ENCODE measurements at places on chromosomes 4 and X.

GRCh38 chrX:131830400-131831184 lies 192.5 kb upstream of the STK26 start:
- DNase-seq = peak; percentile 86

GRCh38 chr4:7002336-7002735 lies 40.8 kb upstream of the TADA2B start:
- no peak for DNase-seq

GRCh38 chrX:45842207-45842925 lies 641.7 kb upstream of the DIPK2B start:
- no peak for DNase-seq

DNA sequence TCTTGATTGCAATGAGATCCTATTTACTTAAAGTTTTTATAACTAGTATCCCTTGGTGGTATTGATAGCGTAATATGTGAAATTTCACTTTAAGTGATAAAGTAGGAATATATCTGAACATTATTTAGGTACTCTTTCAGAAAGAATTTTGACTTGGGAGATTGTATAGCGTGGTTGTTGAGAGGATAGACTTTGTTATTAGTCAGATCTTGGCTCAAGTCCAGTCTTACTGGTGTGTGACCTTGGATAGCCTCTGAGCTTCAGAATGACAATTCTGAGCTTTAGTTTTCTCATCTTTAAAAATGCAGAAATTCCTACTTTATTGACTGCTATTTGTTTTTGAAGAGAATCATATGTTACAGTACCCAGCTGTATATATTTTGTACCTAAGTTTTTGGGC lies 32.6 kb downstream of the DCK start:
- no peak for DNase-seq

DNA sequence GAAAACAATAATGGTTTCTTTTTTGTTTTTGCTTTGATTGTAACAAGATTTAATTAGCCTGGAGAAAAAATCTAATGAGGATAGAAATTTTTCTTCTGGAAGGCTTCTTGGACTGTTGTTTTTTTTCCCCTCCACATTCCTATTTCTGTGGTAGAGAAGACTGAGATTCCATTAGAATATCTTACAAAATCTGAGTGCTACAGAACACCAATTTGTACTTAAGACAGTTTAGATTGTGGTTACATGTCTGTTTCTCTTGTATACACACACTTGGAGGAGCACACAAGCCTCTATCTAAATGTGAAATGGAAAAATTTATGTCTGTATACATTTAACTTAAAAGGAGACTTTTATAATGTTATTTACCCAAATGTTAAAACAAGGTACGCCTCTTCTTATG lies 176.9 kb upstream of the ARSJ start:
- DNase-seq = no peak

GRCh38 chrX:132614297-132614696 lies 125.5 kb upstream of the MBNL3 start:
- DNase-seq = no peak

- no peak for DNase-seq
These were observed 500.1 kb downstream of the STPG2 start for GRCh38 chr4:97643179-97643578.

- no peak for DNase-seq
These were observed 333.1 kb upstream of the IGFBP7 start for GRCh38 chr4:57443308-57443707.

DNA sequence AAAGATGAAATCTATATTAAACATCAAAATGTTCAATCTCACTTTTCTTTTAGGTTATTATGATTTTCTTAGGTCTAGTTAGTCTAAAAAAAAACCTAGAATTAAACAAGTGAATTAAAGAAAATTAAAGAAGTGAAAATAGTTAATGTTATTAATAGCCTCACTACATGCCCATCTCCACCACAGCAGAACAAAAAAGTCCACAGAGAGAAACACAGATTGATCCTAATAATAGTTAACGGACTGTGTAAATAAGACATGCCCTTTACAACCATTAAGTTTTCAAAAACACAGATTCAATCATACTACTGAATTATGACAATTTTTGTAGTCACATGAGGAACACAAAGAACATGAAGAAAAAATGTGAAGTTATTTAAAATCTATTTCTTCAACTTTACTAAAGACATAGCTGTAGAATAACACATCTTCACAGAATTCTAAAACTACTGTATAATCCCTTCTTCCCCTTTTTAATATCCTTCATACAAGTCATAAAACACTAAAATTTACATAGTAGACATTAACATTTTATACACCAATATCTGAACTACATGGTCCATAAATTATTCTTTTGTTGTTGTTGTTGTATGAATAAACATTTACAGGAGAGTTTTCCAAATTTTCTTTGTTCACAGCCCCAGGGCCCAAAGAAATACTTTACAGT lies 15.3 kb downstream of the HELQ start:
- DNase-seq = no peak

DNA sequence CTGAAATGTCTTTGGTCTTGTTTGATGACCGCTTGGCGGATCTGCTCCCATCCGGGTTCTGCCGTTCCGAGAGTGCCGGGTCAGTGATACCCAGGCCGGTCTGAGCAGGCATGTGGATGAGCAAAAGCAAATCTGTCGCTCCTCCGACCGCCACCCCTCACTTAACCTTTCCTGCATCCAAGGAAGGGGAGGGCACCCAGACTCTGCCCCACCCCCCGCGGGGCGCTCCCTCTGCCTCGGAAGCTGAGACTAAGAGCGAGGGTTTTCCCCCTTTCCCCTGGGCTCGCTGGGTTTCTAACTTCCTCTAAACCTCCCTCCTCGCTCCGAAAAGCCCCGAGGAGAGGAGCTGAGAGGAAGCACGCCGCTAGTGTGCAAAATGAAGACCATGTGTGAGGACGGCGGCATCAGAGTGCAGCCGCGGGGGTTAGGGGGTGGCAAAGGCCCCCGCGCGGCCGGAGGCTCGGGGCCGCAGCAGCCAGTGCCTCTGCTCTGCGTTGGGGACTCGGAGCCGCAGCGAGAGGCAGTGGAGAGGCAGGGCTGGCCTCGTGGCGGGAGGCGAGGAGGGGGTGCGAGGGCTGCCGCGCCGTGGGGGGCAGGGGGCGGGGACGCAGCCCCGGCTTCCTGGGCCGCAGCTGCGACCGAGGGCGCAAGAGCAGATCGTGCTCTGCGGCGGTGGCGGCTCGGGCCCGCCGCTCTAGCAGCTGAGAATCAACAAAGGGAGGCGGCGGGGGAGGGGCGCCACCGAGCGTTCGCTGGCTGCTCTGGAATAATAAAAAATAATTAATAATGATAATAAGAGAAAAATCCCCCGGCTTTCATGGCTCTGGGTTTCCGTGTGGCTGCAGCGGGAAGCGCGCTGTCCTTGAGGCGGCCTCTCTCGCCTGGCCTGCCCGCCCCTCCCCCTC lies 55.8 kb upstream of the BCOR start:
- DNase-seq = no peak

GRCh38 chr4:41396214-41396613 lies 139.5 kb downstream of the UCHL1 start:
- DNase-seq = no peak

DNA sequence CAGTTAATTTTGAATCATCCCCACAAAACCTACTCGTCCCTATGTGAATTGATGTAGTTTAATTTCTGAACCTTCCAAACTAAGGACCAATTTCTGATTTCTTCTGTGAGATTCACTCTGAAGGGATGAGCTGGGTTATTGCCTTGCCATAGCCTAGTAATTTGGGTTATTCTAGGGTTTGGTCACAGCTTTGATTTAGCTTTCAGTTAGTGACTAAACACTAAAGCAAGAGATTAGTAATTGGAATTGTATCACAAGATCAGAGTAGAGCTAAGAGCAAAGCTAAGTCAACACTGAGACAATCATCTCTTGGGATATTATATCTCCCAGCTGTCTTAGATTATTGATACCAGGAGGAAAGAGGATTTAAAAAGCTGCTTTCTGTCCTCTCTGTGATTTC lies 588.0 kb downstream of the CCSER1 start:
- DNase-seq = no peak

DNA sequence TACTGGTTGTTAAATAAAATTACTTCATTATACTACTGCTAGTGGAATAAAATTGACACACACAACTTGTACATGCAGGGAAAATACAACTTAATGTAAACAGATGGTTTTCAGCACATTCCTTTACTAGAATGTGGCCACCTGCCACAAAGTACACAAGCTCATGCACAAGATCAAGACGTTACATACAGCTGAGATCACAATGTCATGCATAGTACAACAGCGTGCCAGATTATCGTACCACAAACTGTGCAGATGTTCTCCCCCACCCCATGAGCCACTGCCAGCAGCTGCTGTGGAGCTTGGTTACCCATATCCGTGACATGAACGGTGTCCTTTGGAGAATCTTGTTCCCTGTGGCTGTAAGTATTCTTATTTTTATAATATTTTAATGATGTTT lies 27.7 kb downstream of the FBXO8 start:
- no peak for DNase-seq

DNA sequence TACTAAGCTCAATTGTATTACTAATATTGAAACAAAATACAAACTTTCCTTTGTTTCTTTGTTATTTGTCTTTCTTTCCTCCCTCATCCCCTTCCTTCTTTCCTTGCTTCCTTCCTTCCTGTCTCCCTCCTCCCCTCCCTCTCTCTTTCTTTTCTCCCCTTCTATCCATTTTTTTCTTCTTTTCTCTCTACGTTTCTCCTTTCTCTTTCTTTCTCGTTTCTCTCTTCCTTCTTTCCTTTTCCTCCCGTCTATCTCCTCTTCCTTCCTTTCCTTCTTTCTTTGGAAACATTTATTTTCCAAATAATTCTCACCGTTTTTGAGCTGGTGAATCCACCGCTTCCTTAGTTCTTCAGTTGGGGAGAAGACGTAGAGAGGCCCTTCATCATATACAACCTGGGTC lies 16.3 kb downstream of the BTK start:
- no peak for DNase-seq

DNA sequence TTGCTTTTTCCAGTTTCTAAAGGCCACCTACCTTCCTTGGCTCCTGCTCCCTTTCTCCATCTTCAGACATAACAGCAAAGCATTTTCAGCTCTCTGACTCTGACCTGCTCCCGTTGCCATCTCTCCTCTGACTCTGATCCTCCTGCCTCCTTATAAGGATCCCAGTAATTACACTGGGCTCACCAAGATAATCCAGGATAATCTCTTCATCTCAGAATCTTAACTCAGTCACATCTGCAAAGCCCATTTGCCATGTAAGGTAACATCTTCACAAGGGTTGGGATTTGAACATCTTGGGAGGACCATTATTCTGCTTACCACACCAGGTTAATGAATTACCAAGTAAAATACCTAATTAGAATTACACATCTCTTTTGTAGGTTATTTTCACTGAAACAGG lies 41.3 kb upstream of the MAGED1 start:
- DNase-seq = no peak

DNA sequence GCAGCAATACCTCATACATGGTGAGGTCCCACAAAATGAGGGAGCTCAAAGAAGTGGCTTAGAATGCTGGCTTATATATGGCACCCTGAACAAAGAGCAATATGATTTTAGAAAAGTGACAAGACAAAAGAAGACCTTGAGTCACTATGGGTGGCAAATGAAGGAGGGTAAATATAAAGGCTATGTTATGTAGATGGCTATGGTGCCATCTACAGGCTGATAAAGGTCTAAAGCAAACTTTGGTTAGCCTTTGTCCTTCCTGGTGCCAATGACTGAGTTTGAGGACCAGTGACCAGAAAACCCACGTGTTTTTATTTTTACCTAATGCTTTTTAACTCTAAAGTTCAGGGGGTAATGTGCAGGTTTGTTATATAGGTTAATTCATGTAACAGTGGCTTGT lies 151.8 kb downstream of the CCNG2 start:
- no peak for DNase-seq

- no peak for DNase-seq
These were observed 522.9 kb upstream of the SLIT2 start for GRCh38 chr4:19728773-19729172.

GRCh38 chrX:117397844-117398243 lies 718.8 kb downstream of the KLHL13 start:
- DNase-seq = no peak

DNA sequence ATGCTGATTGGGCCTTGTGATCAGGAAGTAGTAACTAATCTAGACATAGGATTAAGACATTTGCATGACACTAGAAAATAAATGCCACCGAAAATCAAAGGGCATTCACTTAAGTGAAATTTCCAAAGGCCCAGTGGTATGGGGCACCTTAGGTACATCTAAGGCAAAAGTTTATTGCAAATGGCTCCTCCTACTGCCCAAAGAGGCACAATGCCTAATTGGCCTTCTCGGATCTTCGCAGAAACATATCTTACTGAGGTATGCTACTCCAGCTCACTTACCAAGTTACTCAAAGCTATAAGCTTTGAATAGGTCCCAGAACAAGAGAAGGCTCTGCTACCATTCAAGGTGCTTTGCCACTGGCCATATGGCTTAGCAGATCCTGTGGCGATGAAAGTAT lies 174.8 kb upstream of the CXCL13 start:
- no peak for DNase-seq

DNA sequence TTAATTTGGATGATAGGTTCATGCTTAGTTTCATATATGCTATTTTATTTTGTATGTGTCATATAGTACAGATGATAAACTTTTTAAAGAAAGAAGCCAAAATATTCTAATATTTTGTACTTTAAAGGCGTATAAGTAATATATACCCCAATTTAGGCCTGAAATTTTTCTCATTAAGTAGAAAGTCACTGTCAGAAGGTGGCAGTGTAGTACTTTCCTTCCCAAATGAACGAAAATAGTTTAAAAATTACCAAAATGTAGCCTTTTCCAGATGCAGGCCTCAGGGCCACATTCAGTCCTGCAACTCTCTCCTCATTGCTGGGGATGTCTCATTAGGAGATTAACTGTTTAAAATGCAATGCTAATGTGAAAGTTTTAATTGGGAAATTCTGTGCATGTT lies 1263.6 kb downstream of the C4orf33 start:
- no peak for DNase-seq

DNA sequence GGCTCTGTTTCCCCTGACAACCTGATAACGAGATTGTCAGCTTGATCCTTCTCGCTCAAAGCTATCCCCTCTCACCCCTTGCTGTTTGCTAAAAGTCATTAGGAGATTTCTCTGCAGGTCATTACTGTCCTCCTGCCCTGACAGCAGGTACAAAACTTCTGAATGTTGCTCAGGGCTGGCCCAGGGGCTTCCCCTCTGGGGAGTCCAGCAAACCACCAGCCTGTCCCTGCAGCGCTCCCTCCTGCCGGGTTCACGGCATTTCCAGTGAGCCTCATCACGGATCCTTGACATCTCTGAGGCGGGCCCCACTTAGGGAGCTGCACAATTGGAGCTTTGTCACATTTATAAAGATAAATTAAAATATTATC lies 5.2 kb upstream of the SORCS2 start:
- DNase-seq = no peak
